ENCODE measurements at places on chromosomes 6 and 20.
A peak's percentile ranks its signal among the peaks of the same experiment; 100 is the strongest.

- DNase-seq, result no peak
These were observed 47.5 kb upstream of the ALDH8A1 start for GRCh38 chr6:134997133-134997995.

GRCh38 chr6:38155144-38155543 lies 335.6 kb downstream of the ZFAND3 start:
- no peak for DNase-seq

- DNase-seq, result no peak
These were observed 209.1 kb upstream of the JARID2 start for GRCh38 chr6:15036690-15037245.

DNA sequence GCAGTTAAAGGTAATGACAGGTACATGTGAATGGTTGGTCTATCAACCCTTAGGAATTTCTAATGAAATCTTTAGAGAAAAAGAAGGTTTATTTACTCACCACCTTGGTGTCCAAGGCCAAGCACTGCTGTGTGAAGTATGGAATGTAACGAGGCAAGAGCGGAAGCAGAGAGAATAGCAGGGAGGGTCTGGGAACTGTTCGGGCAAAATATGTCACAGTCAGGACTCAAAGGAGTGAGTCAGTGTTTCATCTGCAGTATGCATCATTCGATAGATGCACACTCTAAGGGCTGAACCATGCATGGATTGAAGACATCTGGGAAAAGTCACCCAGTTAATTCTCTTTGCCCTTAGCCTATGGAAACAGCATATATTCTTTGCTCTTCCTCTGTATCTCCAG lies 33.2 kb downstream of the ADGRF5 start:
- peak; percentile 30 for DNase-seq

- DNase-seq, result no peak
These were observed 13.1 kb downstream of the DNPH1 start for GRCh38 chr6:43216200-43216599.

GRCh38 chr20:46020555-46020954 lies 8.5 kb upstream of the SLC12A5 start:
- no peak for DNase-seq

- DNase-seq, result no peak
These were observed 40.3 kb upstream of the CD93 start for GRCh38 chr20:23126281-23127061.

DNA sequence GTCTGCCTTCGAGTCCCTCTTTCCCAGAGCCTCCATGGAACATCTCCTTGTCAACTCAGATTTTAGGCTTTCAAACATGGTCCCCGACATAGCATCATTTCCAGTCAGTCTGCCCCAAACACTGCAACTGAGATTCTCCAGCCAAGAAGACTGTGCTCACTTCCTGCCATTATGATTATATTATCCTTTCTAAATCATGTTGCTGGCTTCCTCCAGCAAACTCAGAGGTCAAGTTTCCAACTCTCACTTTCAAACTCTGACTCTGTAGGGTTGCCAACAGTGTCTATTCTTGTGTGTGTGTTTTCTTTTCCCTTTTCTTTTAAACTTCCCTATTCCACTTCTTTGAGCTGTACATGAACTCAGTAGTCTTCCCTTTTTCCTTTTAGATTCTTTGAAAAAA lies 61.2 kb upstream of the TRAF3IP2 start:
- DNase-seq, result no peak

DNA sequence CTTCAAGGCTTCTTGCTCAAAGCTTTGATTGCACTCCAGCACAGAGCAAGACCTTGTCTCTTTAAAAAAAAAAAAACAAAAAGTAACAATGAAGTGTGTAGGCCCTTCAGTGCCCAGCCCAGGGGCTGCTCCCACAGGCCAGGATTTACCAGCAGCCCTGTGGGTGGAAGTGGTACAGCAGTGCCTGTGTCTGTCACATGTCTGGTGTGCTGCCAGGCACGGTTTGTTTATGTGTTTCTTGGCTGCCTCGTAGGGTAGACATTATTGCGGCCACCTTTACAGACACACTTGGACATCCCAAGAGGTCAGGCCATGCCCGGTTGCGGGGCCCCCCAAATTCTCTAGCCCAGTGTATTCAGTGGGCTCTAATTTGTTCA lies 12.7 kb downstream of the DYNLRB1 start:
- no peak for DNase-seq

DNA sequence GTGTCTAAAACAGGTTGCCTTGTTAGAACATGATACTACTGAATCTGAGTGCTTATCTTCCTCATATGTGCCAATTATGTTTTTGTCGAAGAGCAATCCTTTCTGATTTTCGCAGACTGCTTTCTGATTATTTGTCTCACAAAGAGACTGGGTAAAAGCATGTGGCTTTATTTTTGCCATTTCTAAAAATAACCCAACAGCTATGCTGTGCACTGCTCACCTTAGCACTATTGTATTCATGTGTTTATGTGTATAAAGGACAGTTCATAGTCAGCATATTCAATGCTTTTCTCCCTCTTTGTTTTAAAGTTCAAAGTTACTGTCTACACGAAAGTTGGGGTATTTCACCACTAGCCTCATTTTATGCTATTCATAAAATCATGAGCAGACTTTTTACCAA lies 127.0 kb downstream of the SGK1 start:
- DNase-seq, result no peak

DNA sequence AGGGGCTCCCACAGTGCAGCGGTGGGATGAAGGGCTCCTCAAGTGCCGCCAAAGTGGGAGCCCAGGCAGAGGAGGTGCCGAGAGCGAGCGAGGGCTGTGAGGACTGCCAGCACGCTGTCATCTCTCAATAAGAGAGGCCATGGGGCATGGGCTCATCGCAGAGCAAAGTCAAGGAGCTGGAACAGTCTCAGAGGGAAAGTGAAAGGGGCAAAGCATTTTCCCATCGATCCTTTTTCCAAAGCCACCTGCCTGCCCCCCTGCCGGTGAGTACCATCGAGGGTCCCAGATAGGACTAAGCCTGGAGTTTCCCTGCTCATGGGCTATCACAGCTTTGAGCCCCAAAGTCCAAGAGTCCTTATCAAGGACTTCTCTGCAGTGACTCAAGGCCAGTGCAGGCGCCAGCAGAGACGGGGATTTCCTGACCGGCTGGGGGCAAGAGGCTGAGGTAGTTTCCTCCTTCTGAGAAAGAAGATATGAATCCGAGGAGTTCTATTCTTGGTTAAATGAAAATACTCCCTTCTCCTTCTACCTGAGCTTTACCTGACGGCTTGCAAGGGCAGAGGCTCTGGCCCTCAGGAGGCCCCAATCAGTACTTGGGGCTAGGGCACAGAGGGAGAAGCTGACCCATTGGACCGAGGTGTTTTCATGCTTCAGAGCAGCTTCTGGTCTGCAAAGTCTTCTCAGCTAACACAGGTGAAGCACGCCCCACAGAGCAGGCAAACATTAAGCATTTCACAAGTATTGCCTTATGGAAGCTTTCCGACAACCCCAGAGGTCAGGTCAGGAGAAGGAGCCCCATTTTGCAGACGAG lies 22.6 kb downstream of the ETV7 start:
- no peak for DNase-seq

DNA sequence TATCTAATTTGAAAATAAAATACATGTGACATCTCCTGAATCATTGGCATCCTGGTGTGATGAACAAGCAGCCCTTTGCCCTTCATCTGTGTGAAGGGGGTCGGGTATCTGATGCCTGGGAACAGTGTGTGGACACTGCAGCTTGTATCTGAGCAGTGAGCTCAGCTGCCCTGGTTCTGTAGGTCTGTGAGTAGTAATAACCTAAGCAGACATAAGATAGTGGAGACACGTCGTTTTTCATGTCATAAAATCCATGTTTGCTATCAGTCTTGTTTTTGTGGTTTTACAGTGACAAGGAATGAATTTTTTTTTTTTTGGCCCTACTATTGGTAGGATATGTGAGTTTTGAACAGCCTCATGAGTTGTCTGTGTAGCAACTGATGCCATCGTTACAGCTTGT lies 133.0 kb downstream of the JARID2 start:
- no peak for DNase-seq

GRCh38 chr20:6180531-6180930 lies 57.7 kb upstream of the FERMT1 start:
- no peak for DNase-seq

GRCh38 chr20:61106438-61106837 lies 145.6 kb upstream of the CDH4 start:
- no peak for DNase-seq

- no peak for DNase-seq
These were observed 83.3 kb downstream of the TAF4 start for GRCh38 chr20:61982191-61982950.

DNA sequence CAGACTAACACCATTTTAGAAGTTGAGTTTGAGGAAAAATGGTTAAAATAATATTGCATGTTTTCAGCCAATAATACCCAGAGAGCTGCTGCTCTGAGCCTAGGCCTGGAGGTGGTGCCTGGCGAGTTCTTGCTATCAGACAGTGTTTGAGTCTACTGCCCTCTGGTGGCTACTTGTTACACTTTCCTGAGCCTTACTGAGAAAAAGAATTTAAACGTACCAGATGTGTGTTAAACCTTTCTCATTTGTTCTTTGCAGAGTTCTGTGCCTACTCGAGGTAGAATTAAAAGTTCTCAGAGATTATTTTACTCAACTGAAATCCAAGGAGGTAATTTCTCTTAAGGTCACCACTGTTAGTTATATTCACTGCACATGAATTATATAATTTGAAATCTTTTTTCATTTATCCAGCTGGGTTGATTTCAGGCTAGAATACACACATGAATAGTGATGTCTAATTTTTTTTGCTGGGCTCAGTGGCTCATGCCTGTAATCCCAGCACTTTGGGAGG lies 38.2 kb downstream of the SHLD1 start:
- peak; percentile 78 for DNase-seq

DNA sequence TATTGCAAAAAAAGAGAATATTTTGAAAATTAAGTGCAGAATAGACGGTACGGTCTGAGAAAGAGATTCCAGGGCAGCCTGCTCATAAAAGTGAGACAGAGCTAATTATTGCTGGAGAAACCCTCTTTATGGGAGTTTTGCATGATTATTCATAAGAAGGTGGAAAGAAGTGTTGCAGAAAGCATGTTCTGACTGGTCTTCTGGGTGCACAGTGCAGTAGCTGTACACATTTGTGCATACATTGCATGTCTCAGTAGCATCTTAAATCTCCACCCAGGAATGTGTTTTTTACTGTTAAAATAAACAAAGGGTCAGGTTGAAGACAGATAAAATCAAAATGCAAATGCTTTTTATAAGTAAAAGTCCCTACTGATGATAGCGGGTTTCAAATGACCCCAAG lies 1813.6 kb upstream of the DEFB115 start:
- DNase-seq, result no peak

DNA sequence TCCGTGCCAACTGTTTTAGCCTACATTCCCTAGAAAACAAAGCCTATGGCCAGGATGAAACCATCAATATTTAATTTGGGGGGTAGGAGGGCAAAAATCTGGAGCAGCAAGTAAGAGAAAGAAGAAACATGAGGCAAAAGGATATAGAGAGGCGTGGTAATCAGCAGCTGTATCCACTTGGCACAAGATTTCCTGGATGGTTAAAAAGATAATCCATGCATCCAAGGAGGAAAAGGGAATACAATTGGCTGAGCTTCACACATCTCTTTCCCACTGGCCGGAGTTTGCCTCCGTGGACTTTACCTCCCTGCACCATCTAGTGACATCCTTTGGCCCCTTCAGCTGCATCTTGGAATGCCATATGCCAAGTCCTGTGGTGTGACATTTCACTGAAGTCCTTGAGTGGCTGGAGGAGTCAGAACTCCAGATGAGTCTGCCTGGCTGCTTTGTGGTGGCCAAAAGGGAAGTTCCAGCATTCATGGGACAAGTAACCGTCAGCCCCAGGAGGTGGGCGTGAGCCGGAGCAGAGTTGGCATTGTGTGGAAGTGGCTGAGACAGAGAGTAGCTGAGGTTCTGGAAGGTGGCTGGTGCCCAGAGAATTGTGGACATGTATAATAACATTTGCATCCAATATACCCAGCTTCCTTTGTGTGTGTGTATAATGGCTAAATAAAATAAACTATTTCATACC lies 13.7 kb upstream of the TMX4 start:
- no peak for DNase-seq

GRCh38 chr6:25558155-25558817 lies 93.7 kb upstream of the SCGN start:
- DNase-seq, result no peak

DNA sequence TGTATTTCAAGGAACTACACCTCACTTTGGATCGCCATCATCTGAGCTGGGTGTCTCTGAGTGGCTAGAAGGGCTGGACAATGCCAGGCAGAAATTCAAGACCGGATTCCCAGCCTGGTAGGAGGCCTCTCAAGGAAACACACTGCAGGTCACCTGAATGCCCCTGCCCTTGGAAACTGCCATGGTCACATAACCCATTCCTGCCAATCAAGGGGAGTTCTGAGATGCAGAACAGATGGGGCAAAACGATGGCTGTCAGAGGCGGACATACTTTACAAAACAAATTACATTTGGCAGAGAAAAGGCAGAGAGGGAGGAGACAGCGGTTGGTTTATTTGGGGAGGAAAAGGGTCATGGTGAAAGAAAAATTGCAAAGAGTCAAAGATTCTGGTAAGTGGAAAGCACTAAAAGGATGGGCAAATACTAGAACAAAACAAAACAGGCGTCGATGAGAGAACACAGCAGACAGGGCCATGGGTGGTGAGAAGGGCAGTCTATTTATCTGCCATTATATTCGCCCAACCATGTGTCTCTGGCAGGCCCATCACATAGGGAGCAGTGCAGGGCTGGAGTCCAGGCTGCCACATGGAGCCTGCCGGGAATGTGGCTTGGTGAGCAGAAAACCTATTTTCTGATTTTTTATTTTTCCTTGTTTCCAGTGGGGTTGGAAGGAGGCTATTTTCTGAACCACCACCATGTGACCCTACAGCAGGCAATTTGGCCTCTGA lies 13.5 kb downstream of the BEND3 start:
- no peak for DNase-seq

DNA sequence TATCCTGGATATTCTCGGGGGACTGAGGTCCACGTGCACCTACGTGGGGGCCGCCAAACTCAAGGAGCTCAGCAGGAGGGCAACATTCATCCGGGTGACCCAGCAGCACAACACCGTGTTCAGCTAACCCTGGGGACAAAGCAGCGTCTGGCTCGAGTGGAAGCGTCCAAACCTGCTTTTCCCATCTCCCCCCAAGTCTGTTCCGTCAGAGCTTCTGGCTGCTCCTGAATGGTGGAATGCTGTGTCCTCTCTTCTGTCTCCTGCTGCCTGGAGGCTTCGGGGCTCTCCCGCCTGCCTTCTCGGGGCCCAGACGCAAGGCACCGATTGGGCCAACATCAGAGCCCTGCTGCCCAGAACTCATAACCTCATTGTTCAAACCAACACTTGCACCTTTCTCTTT lies 56.7 kb downstream of the GMPR start:
- DNase-seq, result no peak

- DNase-seq, result no peak
These were observed 96.8 kb downstream of the CDH26 start for GRCh38 chr20:60054716-60055634.

DNA sequence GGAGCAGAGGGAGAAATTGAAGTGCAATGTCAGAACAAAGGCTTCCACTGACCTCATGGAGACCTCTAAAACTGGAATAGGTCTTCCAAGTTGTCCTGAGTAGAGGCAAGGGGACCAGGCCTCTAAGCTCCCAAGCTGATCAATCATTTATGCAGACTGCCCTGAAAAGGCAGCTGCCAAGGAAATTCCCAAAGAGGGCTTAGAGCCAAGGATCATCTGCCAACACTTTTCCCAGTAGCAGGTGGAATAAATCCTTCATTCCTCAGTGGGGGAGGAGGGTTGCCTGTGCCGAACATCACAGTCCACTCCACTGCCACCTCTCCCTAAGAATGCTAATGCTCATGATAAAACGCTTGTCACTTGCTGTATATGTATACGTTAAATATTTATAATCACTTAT lies 29.3 kb upstream of the RALY start:
- DNase-seq, result no peak

- no peak for DNase-seq
These were observed 42.3 kb upstream of the FRMD1 start for GRCh38 chr6:168121303-168121665.

All from fibroblast of skin of right biceps (primary cell).